ENCODE measurements at places on chromosomes 4 and X.

DNA sequence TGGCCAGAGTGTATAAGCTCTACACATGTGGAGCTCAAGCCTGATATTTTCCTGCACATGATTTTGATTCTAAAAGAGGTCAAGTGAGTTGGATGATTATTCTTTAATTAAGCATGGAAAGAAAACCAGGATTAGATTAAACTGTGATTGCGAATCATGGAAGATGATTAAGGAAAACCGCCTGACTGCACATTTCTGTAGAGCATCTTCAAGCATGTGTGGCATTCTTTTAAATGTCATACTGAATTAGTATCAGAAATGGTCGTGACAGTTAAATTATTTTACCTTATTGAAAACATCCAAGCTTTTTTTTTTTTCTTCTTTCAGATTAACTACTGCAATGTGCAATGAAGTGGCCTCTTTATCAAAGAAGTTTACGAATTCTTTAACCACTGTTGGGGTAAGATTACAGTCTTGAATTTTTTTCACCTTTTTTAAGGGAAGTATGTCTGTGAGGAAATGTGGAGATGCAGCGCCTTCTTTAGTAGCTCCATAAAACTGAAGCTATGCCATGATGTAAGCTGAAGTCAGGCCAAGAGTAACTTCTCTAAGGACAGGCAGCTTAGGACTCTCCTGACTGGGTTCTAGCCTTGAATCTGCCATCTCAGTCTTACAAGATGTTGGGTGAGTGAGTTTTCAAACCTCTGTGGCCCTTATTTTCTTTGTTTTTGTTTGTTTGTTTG lies 67.9 kb downstream of the FAM114A1 start:
- no peak for DNase-seq

DNA sequence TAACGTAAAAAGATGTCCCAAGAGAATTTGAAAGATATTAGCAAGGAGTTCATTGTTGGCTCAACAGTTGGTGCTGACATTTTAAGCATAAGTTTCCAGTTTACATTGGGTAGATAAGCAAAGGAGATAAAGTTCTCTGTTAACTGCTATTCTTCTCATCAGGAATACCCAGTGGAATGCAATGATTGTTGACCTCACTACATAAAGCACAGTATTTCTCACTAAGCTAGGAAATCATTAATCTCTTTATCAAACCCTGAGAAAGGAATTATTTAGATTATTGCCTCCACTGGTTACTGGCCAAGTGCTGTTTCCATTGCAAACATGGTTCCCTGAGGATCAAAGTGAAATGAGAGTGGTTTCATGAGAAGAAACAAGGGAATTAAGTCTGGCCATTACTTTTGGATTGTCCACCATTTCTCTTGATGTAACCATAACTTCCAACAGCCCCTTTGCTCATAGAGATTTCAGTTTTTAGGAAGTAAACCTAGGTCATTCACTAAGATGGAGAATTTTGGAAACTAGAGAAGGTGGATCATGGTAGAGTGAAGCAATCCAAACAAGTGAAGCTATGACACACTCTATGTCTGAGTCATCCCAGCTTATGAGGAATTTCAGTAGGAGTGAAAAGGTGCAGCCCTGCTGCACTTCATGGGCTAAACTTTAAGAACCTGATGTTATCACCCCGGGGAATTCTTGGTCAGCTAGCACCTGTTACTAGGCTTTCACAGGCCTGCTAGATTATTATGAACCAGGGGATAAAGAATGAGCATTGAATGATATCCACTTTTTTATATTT lies 163.4 kb downstream of the AREG start:
- no peak for DNase-seq

GRCh38 chr4:39259571-39260330 lies 77.4 kb downstream of the WDR19 start:
- no peak for DNase-seq

DNA sequence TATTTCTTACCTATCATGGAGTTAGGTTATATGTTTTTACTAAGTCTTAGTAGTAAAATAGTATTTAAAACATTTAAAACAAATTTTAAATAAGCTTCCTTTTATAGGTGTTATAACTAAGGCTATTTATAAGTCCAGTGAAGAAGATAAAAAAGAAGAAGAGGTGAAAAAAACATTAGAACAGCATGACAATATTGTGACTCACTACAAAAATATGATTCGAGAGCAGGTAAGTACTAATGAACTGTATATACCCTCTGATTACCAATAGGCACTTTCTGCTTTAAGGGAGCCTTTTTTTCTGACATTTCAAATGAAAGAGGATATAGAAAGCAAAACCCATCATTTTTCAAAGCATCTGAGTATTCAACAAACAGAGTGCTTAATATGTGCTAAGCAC lies 76.6 kb downstream of the USO1 start:
- no peak for DNase-seq

DNA sequence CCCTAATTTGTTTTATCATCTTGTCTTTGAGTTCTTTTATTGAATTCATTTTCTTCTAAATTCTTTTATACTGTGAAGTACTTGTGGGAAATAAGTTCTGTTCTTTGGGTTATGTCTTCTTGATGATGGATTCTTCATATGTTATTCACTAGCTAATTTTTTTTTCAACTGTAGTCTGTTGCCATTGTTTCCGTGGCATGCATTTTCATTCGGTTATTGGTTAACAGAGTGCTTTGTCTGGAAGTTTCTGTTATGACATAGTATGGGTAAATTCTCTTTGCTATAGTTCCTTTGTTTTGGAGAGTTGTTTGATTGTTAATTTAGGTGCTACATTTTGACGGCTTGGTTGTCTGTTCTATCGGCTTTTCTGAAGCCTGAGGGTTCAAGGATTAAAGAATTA lies 184.9 kb upstream of the AADAT start:
- DNase-seq: no peak

DNA sequence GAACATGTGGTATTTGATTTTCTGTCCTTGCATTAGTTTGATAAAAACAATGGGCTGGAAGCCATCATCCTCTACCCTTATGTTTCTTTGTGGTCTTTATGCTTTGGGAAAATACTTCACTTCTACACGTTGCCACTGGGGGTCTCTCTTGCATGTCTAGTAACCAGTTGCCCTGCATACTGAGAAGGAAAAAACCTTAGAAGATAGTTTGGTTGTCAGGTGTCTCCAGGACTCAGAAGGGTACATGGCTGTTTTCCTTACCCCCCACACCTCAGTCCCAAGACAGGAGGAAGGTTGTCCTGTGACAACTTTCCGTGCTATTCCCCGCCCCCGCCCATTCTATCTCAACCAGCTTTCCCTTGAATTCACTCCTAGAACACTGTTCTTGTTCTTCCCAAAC lies 62.1 kb upstream of the LANCL3 start:
- no peak for DNase-seq
